Stomach (tissue), 19 donors: ENCODE measurements at places on chromosomes 16 and 17. TPM values are rescaled to one million over a fixed set of nuclear protein-coding genes. Genes with fewer than 3 reads are reported as not detected.

GRCh38 chr16:88734361-88734728 is 28.0 kb downstream of the CTU2 start:
- H3K27ac ChIP-seq: no peak overlapping the region
- H3K4me1 ChIP-seq: peaks cover 8% of the 10 kb centered on the region
- H3K36me3 ChIP-seq: peaks cover 84% of the 10 kb centered on the region
- no peak overlapping the region for H3K4me3 ChIP-seq
- H3K27me3 ChIP-seq: no peaks in the 10 kb centered on the region
- DNase-seq: no peak

- H3K27ac ChIP-seq: no peak overlapping the region
- H3K36me3 ChIP-seq: no peaks in the 10 kb centered on the region
- H3K4me1 ChIP-seq: peaks cover 15% of the 10 kb centered on the region
- no peak for DNase-seq
- peaks cover 4% of the 10 kb centered on the region for H3K27me3 ChIP-seq
These were observed 6.8 kb downstream of the SRCIN1 start for GRCh38 chr17:38598995-38599394.

- no peak for DNase-seq
- H3K36me3 ChIP-seq: no peaks in the 10 kb centered on the region
- no peak overlapping the region for H3K4me3 ChIP-seq
- H3K4me1 ChIP-seq: peaks cover 62% of the 10 kb centered on the region
These were observed 1.1 kb upstream of the KIFC3 start for GRCh38 chr16:57803134-57803990.

DNA sequence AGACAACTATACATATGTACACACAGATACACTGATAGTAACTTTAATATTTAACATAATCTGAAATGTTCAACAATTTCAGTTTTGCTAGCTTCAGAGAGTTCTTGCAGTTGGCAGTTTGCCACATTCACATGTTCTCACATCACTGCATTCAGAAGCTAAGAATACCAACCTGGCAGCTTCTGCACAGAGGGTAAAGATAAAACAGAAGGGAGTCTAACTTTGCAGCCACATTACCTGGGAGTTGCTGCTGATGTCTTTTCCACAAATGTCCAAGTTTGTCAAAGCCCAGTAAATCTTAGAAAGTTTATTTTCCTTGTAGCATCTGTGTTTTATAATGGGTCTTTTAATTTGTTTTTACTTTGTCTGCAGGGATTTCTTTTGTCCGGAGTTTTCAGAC is 332.0 kb downstream of the BCAS3 start:
- no peak for DNase-seq
- H3K36me3 ChIP-seq: no peaks in the 10 kb centered on the region
- H3K4me3 ChIP-seq: no peak overlapping the region
- H3K27ac ChIP-seq: no peak overlapping the region
- H3K27me3 ChIP-seq: no peaks in the 10 kb centered on the region

- H3K4me3 ChIP-seq: no peak overlapping the region
- H3K27me3 ChIP-seq: no peaks in the 10 kb centered on the region
- H3K36me3 ChIP-seq: no peaks in the 10 kb centered on the region
- no peak for DNase-seq
These were observed 141.8 kb downstream of the PITPNC1 start for GRCh38 chr17:67518876-67519275.

- no peaks in the 10 kb centered on the region for H3K36me3 ChIP-seq
- peak; percentile 72 for DNase-seq
- peak within 1 kb of the TSS; percentile 86 for H3K4me3 ChIP-seq
- H3K4me1 ChIP-seq: peaks cover 41% of the 10 kb centered on the region
- no peaks in the 10 kb centered on the region for H3K27me3 ChIP-seq
- H3K27ac ChIP-seq: peak within 1 kb of the TSS; percentile 94
These were observed at the start of gene CENPT for GRCh38 chr16:67847064-67847861. TSS of gene CENPT (minus strand) at chr16:67847693. CDS start at chr16:67833859, 13,834 bp downstream.

DNA sequence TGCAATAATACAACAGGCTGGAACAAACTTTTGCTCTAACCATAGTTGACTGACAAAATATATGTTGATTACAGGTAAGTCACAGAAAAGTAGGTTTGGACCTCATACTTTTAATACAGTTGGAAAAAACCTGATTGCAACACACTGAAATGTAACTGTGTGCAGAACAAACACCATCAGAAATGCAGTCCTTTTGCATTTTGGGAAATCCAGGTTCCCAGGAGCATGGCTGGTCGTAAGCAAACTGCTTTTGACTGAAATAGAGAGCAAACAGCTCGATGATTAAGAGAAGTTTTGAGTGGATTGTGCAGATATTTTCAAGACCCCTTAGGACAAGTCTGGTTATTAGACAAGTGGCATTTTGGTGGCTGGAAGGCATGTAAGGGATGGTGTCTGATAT is 8.0 kb downstream of the IGF2BP1 start:
- no peaks in the 10 kb centered on the region for H3K4me1 ChIP-seq
- H3K27ac ChIP-seq: no peak overlapping the region
- H3K27me3 ChIP-seq: peaks cover 100% of the 10 kb centered on the region
- H3K4me3 ChIP-seq: no peak overlapping the region
- DNase-seq: no peak
- H3K36me3 ChIP-seq: no peaks in the 10 kb centered on the region

GRCh38 chr16:4852221-4852872 is 5.1 kb downstream of the UBN1 start:
- peak; percentile 44 for DNase-seq
- peaks cover 47% of the 10 kb centered on the region for H3K36me3 ChIP-seq
- peak overlapping the region; percentile 43 for H3K27ac ChIP-seq

DNA sequence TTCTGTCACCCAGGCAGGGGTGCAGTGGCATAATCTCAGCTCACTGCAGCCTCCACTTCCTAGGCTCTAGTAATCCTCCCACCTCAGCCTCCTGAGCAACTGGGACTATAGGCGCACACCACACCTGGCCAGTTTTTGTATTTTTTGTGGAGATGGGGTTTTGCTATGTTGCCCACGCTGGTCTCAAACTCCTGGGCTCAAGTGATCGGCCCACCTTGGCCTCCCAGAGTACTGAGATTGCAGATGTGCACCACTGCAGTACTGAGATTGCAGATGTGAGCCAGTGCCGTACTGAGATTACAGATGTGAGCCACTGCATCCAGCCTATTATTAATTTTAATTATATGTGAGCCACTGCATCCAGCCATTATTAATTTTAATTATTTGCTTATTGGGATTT is 13.8 kb downstream of the CRK start:
- H3K4me3 ChIP-seq: no peak overlapping the region
- H3K27me3 ChIP-seq: no peaks in the 10 kb centered on the region
- DNase-seq: no peak
- H3K4me1 ChIP-seq: peaks cover 47% of the 10 kb centered on the region
- peaks cover 2% of the 10 kb centered on the region for H3K36me3 ChIP-seq
- no peak overlapping the region for H3K27ac ChIP-seq

DNA sequence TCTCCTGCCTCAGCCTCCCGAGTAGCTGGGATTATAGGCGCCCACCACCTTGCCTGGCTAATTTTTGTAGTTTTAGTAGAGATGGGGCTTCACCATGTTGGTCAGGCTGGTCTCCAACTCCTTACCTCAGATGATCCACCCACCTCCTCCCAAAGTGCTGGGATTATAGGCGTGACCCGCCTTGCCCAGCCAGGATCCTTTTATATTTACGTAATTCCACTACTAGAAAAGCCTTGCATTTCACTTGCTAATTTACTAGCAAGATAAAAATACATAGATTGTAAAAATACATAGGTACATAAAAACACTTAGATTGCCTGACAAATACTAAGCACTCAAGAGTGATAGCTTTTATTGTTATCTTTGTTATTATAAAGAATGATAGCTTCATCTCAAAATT is 47.5 kb downstream of the GDPD1 start:
- no peaks in the 10 kb centered on the region for H3K4me1 ChIP-seq
- H3K4me3 ChIP-seq: no peak overlapping the region
- no peaks in the 10 kb centered on the region for H3K36me3 ChIP-seq
- DNase-seq: no peak

DNA sequence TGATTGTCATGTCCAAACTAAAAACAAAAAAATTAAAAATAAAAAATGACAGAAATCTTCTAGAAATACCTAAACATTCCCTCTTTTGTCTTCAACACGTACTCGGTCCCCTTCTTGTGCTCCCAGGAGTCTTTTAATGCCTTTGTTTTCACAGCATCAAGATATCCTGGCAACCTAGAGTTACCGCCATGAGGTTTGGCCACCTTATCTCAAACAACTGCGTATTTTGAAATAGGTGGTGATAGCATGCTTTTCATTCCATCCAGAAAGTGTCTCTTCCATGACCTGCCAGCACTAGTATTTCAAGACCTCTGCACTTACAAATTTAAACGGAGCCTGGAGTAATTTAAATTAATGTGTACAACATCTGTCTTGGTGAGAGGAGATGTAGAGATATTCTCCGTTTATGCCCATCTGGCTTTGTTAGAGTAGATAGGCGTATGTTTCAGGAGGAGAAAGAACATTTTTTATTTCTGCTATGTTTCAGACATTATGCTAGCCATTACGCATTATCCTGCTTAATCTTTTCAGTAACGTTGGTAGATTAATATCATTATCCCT is 42.0 kb downstream of the RBFOX1 start:
- H3K27ac ChIP-seq: no peak overlapping the region
- no peaks in the 10 kb centered on the region for H3K27me3 ChIP-seq
- no peak for DNase-seq

- no peaks in the 10 kb centered on the region for H3K27me3 ChIP-seq
- H3K4me3 ChIP-seq: no peak overlapping the region
- DNase-seq: no peak
- H3K36me3 ChIP-seq: no peaks in the 10 kb centered on the region
- no peaks in the 10 kb centered on the region for H3K4me1 ChIP-seq
These were observed 192.3 kb upstream of the SALL1 start for GRCh38 chr16:51343411-51343810.

DNA sequence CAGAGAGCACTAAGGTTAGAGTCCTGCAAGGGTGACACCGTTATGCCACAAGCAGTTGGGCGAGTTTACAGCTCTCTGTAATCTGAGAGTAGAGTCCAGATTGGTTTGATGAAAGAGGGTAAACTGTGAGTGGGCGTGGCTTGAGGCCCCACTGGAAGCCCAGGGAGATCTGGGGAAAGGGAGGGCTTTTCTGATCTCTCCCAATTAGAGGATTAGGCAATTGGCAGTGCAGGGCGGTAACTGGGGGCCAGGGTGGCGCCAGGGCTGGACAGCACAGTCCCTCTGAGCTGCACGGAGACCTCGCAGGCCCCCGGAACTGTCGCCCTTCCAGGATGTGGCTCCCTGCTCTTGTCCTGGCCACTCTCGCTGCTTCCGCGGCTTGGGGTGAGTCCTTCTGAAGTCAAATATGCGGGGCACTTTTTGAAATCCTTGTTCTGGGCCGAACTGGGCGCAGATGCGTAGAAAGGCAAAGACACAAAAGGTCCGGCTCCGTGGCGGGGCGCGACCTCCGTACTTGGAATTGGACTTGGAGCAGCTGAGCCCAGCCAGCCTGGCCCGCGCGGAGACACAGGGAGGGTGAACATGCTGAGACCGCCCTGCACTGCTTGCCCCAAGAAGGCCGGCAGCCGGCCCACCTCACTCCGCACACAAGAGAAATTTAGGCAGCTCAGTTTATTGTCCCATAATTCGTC is 72.4 kb downstream of the CES1 start:
- no peak for DNase-seq
- H3K27ac ChIP-seq: no peak overlapping the region
- H3K36me3 ChIP-seq: no peaks in the 10 kb centered on the region
- no peak overlapping the region for H3K4me3 ChIP-seq
- H3K4me1 ChIP-seq: peaks cover 12% of the 10 kb centered on the region

GRCh38 chr16:30761427-30761927 is 385 bp downstream of the CFAP119 start:
- H3K4me1 ChIP-seq: peaks cover 50% of the 10 kb centered on the region
- H3K27me3 ChIP-seq: no peaks in the 10 kb centered on the region
- DNase-seq: peak; percentile 63
- H3K36me3 ChIP-seq: peaks cover 58% of the 10 kb centered on the region

DNA sequence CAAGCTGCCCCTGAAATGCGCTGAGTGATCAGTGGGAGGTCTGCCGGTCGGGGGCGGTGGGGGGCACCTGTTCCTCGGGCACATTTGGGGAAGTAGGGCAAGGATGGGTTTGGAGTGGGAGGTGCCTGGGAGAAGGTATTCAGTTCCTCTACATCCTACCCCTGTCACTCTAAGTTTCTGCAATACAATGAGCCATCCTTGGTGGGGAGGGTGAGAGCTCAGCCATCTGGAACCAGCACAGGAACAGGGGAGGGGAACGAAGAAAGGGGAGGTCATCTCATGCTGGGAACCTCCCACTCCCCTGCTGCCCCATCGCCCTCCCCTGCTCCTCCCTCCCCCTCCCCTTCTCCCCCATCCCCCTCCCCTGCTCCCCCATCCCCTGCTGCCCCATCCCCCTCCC is 4.2 kb downstream of the DPH1 start:
- H3K27me3 ChIP-seq: no peaks in the 10 kb centered on the region
- peaks cover 15% of the 10 kb centered on the region for H3K4me1 ChIP-seq
- DNase-seq: no peak
- H3K36me3 ChIP-seq: peaks cover 52% of the 10 kb centered on the region

DNA sequence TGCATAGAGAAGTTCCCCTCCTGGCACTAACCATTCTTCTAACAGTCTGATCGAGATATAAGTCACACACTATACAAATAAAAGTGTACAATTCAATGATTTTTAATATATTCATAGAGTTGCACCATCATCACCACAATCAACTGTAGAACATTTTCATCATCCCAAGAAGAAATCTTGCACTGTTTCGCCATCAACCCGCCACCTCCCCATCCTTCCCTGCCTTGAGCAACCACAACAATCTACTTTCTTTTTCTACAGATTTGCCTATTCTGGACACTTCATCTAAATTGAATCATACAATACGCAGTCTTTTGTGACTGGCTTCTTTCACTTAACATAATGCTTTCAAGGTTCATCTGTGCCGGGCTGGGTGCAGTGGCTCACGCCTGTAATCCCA is 33.0 kb upstream of the GUCY2D start:
- no peaks in the 10 kb centered on the region for H3K36me3 ChIP-seq
- no peak overlapping the region for H3K4me3 ChIP-seq
- no peak for DNase-seq
- H3K4me1 ChIP-seq: no peaks in the 10 kb centered on the region
- H3K27me3 ChIP-seq: peaks cover 7% of the 10 kb centered on the region
- H3K27ac ChIP-seq: no peak overlapping the region

The HCRT gene
- not detected for total RNA-seq

The HOXB8 gene
- 1.3 TPM for total RNA-seq

The LDHD gene
- 11.7 TPM for total RNA-seq

The TMEM238L gene
- total RNA-seq: 18.7 TPM

The TNFRSF17 gene
- not detected for total RNA-seq

The SGCA gene
- total RNA-seq: 5.4 TPM

The KRT24 gene
- not detected for total RNA-seq

The APOBR gene
- total RNA-seq: 1.2 TPM

The PRSS21 gene
- total RNA-seq: 1.1 TPM

The RAPGEFL1 gene
- 8.5 TPM for total RNA-seq

The MT2A gene
- 38.9 TPM for total RNA-seq

The RNF157 gene
- 5.0 TPM for total RNA-seq
